Chondrocyte (in vitro differentiated cells): ENCODE measurements at places on chromosomes 3 and 15.

- H3K4me3 ChIP-seq = no peak overlapping the region
- no peaks in the 10 kb centered on the region for H3K36me3 ChIP-seq
- no peaks in the 10 kb centered on the region for H3K27me3 ChIP-seq
Observed at GRCh38 chr3:52428151-52429005, 16.5 kb downstream of the SEMA3G start.

- no peak overlapping the region for H3K27ac ChIP-seq
- H3K27me3 ChIP-seq = peaks cover 51% of the 10 kb centered on the region
- no peak overlapping the region for H3K4me3 ChIP-seq
- peaks cover 3% of the 10 kb centered on the region for H3K4me1 ChIP-seq
- DNase-seq = no peak
Observed at GRCh38 chr15:66187271-66187670, 66.3 kb downstream of the MEGF11 start.

GRCh38 chr15:69143756-69144436 lies 16.5 kb upstream of the GLCE start:
- H3K36me3 ChIP-seq = peaks cover 4% of the 10 kb centered on the region
- no peak for DNase-seq
- peaks cover 7% of the 10 kb centered on the region for H3K4me1 ChIP-seq
- no peak overlapping the region for H3K4me3 ChIP-seq

DNA sequence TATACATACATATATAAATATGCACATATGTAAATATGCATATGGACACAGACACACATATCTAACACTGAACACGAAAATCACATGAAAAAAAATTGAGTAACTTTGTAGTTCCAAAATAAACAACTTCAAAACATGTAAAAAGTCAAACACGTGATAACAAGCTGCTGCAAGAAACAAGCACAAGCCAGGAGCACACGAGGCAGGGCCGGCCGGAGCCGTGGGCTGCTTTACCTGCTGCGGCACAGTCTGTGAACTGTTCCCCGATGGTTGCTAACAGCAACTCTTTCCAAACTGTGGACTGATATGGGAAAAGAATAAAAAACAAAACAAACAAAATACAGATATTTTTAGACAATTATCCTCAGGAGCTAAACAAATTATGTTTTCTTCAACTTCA lies 31.6 kb downstream of the EIF4E3 start:
- H3K27ac ChIP-seq = peak overlapping the region; percentile 67
- no peak overlapping the region for H3K4me3 ChIP-seq
- no peak for DNase-seq
- no peaks in the 10 kb centered on the region for H3K36me3 ChIP-seq
- H3K27me3 ChIP-seq = no peaks in the 10 kb centered on the region
- H3K4me1 ChIP-seq = peaks cover 32% of the 10 kb centered on the region

- H3K4me3 ChIP-seq = no peak overlapping the region
- no peaks in the 10 kb centered on the region for H3K36me3 ChIP-seq
- H3K4me1 ChIP-seq = peaks cover 18% of the 10 kb centered on the region
- H3K27ac ChIP-seq = peak overlapping the region; percentile 28
Observed at GRCh38 chr3:78737988-78738387, 1029.8 kb downstream of the ROBO1 start.

- peaks cover 29% of the 10 kb centered on the region for H3K27me3 ChIP-seq
- H3K27ac ChIP-seq = no peak overlapping the region
- peaks cover 5% of the 10 kb centered on the region for H3K36me3 ChIP-seq
- DNase-seq = no peak
Observed at GRCh38 chr15:68980786-68981185, 33.7 kb upstream of the NOX5 start.
